Ovary (tissue), 10 donors: ENCODE measurements at places on chromosomes 2 and 18.

DNA sequence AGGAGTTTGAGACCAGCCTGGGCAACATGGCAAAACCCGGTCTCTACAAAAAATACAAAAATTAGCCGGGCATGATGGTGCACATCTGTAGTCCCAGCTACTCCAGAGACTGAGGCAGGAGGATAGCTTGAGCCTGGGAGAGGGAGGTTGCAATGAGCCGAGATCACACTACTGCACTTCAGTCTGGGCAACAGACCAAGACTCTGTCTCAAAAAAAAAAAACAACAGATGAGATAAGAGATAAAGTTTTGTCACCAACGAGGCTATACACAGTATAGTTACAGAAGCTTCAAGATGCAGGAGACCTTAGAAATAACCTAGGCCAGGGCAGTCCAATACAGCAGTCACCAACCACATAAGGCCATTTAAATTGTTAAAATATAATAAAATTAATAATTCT, 9.4 kb downstream of the FAM124B start:
- DNase-seq, result no peak

- DNase-seq, result no peak
Measured at GRCh38 chr2:201466050-201466675, 14.6 kb downstream of the STRADB start.

DNA sequence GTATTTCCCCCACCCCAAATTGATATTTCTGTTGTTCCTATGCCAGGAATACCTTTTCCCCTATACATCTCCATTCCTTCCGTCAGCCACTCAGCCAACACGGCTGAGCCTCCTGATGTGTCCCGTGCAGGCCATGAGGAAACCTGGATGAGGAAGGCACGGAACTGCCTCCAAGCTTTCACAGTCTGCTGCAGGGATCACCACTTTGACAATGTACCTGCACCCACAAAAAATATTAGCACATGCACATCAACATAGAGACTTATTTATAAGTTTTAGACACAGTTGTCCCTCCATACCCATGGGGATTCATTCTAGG, 101.4 kb upstream of the PPP1CB start:
- no peak for DNase-seq

DNA sequence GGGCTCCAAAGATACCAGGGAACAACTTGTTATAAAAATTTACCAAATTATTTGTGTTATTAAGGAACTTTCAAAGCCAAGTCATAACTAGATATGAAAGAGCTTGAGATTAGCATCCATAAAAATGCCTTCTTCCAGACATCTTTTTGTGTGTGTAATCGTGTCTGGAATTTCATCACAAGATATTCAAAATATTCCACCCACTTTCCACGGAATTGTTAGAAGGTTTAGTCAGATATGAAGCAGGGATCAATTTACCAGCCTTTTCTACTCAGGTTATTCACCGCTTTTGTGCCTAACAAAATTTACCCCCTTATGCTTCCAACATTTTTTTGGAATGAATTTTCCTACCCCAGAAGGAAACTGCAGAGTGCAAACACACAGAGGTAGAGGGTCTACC, 130.2 kb upstream of the ACVR2A start:
- no peak for DNase-seq

DNA sequence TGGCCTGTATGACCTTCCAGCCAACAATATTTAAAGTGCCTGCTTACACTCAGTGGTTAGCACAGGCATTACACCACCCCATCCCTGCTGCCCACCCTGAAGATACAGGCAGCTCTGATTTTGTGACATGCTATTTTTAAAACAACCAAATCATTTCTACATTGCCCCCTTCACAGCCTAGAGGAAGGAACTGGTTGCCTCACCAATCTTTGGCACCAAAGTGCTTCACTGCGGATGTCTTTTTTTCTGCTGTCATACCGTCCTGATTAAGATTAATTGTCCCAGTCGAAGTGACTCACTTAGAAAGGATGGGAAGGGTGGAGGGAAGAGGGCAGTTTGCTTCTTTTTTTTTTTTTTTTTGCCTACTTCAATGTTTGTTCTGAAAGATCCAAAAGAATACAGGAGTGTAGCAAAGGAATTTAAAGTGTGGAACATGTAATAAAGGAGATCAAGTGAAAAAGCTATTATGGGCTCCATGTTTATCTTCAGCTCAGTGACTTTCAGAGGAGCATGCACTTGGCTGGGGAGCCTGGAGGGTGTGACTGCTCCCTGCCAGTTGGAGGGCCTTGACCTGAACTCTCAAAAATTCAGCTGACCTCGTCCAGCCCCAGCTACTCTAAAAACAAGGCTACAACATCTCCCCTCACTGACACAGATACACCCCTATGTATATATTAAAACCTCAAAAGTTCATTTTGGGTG, 501.1 kb upstream of the TNP1 start:
- DNase-seq, result peak; percentile 45

DNA sequence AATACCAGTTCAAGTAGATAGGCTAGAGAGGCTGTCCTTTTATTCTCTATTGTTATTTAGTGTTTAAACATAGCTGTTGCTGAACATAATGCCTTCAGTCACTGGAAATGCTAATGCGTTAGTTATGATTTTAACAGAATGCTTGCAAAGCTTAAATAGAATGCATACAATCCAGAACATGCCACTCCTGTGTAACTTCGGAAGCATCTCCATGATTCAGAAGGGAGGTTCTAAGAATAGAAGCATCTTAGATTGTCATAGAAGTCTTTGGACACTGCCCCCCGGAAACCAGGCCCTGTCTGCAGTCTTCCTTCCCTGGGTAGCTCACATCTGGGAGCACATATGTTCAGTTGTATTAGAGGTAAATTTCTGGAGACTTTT, 73.2 kb downstream of the ZNF532 start:
- DNase-seq, result no peak

DNA sequence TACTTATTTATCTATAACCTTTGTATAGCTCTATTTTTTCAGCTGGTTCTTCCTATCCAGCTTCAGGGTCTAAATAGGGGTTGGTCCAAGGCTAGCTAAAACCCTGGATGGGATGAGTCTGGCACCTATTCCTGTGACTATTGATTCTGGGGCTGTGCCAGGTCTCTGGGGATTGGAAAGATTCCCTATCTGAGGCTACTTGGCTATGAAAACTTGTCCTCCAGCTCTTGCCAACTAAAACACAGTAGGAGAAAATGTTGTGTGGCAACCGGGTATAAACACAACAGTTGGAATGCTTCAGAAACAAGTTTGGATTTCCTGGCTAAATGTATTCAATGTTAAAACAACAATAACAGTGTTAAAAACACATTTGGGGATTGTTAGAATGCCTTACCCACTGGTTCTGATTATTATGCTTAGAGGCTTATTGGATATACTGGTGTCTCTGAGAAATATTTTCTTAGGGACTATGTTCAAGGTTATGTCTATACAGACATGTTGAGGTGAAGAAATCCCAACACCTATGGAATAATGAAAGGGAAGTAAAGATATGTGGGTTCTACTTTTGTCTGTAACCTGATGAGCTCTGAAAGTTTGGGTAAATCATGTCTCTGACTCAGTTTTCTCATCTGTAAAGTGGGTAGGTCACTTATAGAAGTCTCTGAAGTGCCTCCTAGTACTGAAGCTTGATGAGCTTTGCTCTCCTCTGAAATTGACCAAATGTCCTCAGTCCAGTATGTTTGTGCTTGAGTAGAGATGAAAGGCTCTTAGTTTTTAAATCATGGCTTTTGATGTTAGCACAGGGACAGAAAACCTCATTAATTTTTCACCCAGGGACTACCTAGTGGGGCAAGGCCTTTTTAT, 460.7 kb downstream of the MTX2 start:
- DNase-seq, result no peak

DNA sequence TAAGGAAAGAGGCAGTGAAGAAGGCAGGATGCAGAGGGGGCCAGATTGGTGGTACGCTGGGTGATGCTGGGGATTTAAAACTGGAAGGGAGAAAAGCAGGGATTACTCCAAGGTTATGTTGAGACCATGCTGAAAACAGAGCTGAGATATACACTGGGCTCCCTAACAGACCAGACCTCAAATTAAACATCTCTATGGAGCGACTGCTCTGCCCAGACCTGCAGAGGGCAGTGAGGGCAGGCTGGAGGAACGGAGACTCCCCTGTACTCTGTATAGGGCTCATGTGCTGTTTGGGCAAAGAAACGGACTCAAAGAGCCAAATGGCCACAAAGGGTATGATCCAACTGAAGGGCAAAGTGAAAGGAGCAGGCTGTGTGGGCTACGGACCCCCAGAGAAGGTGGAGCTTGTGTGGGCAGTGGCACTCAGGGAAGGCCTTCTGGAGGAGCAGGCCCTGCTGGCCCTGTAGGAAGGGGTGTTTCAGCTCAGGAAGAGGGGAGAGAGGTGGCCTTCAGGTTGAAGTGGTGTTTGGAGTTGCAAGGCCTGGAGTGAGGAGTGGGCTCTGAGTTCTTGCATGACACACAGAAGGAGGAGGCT, 4.8 kb upstream of the CELF4 start:
- no peak for DNase-seq

- no peak for DNase-seq
Measured at GRCh38 chr2:157808421-157808820, 67.7 kb downstream of the ACVR1 start.

GRCh38 chr18:47795434-47795814, 135.0 kb downstream of the SMAD2 start:
- DNase-seq, result no peak

- no peak for DNase-seq
Measured at GRCh38 chr2:113901943-113902342, 12.1 kb downstream of the ACTR3 start.

- no peak for DNase-seq
Measured at GRCh38 chr2:208319391-208319790, 53.3 kb downstream of the PIKFYVE start.

GRCh38 chr2:8298783-8299182, 383.1 kb upstream of the ID2 start:
- no peak for DNase-seq

DNA sequence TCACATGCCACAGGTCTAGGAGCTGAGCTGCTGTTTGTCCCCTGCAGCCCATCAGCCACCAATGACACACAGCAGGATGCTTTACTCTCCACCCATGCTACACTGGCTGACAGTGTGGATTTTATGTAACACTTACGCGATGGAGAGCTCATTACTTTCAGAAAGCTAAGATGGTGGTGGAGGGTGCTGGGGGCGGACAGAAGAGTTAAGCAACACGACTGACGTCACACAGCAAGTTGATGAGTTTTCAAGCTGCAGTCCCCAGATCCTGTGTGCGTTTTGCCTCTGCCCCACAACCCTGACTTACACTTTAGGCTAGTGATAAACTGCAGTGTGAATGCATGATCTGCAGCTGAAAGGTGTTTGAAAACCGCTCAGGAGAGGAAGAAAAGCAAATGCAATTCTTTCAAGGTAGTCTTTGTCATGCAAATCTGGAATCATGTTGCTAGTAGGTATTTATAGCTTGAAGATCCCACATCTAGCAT, 42.4 kb downstream of the MRPS5 start:
- DNase-seq, result no peak

DNA sequence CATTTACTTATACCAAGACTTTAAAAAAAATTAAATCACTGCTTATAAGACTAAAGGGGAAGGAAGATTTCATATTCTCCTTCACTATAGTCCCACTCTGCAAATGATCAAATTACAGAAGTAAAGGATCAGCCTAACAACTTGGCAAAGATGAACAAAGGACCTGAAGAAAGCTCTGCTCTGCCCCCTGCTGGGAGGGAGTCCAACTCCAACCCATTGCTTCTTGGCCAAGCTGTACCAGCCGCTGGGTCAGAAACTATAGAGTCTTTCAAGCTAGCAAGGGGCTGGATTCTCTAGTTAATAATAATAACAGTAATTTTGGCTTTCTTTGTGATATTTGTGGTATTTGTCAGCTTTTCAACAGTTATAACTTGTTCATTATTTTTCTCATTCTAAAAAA, 927.0 kb upstream of the CRIM1 start:
- DNase-seq, result no peak

DNA sequence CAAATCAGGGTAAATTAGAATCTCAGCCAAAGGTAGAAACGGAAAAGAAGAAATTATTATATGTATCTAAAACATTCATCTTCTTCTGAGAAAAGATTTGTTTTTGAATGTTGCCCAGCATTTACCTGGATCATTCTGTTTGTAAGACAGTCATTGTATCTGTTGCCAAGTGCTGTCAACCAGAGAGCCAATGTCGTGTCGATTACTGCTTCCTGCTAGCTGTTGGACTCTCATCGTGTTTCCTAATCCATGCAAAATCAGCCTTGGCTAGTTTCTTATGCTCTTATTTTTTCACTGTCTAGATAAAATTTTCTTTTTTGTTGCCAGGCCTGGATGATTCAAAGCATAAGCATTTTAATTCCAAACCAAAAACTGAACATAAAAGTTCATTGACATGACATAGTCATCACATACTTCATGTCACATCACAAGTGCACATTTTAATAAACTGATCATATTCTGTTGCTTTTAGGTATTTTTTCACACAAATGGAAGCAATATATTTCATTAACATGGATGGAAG, 202.3 kb downstream of the KCNH7 start:
- DNase-seq, result no peak

- DNase-seq, result no peak
Measured at GRCh38 chr2:227191367-227191766, 26.9 kb downstream of the COL4A3 start.

- DNase-seq, result no peak
Measured at GRCh38 chr18:29436459-29436858, 1259.5 kb upstream of the CDH2 start.

GRCh38 chr2:232030229-232030628, 68.7 kb downstream of the DIS3L2 start:
- no peak for DNase-seq

GRCh38 chr18:69755041-69755440, 192.6 kb downstream of the CD226 start:
- DNase-seq, result no peak

DNA sequence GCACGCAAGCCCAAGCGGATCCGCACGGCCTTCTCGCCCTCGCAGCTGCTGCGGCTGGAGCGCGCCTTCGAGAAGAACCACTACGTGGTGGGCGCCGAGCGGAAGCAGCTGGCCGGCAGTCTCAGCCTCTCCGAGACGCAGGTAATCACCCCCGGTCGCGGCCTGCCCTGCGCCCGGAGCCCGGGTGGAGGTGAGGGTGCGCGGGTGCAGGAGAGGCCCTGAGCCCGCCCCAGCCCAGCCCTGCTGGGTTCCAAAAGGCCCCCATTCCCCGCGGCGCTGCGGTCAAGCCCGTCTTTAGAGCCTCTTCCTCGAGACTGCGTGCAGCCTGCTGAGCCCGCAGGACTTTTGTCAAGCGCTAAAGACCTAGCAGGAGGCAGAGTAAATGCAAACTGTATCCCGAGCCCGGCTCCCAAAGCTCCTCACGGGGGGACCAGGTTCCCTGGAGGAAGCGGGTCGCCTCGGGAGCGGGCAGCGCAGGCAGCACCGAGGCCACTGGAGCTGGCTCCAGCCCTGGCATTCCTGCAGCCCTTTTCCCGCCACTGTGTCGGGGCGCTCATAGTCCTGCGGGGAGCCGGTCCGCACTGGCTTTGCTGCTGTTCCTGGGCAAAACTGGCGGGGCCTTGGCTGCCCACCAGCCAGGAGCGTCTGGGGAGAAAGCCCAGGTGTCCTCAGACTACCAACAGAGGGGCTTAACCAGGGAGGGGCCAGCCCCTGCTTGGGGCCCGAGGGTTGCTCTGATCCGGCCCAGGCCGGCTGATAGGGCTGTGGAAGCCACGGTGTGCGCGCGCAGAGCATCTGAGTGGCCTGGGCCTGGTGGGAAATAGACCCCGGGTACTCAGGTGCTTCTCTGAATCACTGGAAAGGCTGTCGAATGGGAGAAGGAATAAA, 7.3 kb downstream of the EMX1 start:
- no peak for DNase-seq

GRCh38 chr2:141329964-141330363, 800.9 kb downstream of the LRP1B start:
- no peak for DNase-seq
